ENCODE measurements at places on chromosomes 2 and 18.

DNA sequence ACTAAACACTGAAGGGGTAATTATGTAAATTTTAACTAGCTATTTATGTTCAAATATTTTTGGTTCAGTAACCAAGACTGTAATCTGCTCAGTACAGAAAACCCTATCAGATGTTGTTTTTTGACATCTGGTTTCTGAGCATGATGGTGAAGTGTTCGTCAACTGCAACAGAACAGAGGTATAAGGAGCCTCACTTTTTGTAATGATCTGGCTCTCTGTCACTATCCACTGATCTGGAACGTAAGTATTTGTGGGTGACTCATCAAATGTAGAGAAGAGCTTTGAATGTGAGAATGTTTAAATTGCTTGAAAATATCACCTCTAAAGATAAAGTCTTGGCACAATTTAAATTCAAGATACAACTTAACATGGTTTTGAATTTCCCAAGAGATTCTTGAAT lies 213.6 kb upstream of the FAM98A start:
- peak; percentile 48 for DNase-seq

DNA sequence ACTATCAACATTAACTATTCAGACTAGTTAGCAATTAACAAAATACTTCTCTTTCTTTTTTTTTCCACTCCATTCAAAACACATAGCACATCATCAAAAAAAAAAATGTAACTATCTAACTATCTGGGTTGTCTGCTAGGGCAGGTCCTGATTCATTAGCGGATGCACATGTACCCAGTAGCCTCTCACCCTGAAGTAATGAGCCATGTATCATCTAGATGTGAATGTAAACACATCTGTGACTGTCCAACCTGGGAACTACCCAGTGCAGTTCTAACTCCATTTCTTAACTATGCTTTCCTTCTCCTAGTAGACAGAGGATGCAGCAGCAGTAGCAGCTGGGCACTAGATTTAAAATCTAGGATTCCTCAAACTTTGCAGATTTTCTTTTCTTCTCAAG lies 183.1 kb upstream of the PIK3C3 start:
- no peak for DNase-seq

DNA sequence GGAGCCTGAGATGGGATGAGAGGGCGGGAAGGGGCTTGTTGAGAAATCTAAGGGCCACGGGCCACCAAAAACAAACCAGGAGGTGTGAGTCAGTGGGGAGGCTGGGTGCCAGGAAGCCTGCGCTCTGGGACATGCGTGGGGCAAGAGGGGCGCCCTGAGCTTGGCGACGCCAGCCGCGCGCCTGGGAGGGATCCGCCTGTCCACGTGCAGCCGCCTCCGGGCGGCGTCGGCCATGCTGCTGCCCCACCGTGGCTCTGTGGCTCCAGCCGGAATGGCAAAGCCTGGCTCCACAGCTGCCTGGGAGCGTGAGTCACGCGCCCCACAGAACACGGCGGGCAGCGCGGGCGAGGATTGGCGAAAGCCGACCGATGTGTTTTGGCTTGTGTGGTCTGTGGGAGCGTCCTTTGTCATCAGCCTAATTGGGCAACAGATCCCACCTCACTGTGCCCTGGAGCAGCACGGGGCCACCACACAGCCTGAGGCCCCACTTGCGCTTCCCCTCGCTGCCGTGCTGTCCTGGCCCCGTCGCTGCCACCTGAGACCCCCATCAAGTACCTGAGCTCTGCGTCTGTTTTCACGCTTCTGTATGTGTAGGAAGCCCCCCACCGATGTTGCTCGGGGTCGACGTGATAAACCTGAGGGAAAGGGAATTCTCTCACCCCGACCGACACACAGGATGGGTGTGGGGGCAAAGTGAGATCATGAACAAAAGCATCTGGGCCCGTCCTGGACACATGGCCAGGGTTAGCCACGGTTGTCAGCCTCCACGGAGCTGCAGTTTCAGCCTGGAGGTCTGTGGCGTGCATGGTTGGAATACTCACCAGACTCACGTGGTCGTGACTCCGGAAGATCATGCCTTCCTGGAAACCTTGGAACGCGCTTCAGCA lies 80.5 kb downstream of the NFATC1 start:
- peak; percentile 68 for DNase-seq

GRCh38 chr2:172978063-172978383 lies 97.6 kb upstream of the MAP3K20 start:
- DNase-seq: no peak

GRCh38 chr2:74707837-74708236 lies 53.8 kb downstream of the SEMA4F start:
- DNase-seq: no peak

DNA sequence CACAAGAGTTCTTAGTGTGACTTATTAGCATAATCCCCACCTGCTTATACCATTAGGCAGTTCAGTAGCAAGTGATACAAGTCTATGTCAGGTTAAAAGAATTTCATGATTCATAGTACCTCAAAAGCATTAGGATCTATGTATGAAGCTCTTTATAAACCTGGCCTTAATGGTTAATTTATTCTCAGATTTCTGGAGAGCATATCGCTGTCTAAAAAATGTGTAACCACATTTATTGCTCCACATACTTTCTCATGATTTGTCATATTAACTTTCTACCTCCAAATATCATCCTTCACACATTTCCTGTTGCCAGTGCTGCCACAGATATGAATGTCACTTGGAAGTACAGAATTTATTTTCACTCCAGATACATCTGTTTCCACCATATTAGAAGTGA lies 332.8 kb upstream of the MAP2 start:
- DNase-seq: no peak

GRCh38 chr2:96091711-96092572 lies 24.4 kb downstream of the ADRA2B start:
- no peak for DNase-seq

DNA sequence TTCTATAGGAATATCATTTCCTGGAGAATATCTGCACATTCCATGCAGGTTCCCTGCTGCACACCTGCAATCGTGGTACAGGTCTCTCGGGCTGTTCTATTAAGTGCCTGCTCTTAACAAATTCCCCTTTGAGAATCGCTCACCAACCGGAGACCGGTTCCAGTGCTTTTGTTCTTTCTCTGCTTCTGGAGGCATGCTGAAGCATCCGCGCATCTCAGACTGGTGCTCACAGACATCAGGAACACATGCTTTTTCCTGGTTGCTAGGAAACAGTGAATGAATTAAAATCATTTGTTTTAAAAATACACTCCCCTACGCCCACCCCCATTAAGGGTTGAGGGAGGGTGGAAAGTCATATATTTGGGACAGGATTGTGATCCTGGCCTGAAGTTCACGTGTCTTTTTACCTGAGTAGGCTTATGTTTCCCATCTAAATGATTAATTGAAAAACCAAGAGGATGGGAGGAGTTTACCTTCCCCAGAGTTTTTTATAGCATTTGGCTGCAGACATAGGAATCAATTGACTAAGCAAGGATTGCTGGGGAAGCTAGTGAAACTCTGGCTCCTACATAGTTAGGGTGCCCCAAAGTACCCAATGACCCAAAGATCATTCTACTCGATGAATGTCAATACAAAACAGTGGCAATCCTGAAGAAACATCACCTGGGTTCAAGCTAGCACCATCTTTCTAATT lies at the start of gene C2orf80:
TSS of gene C2orf80 (minus strand) at position 221 of the 694 bp plus-strand sequence. CDS start 3,044 bp downstream, outside the sequence.
- DNase-seq: no peak

DNA sequence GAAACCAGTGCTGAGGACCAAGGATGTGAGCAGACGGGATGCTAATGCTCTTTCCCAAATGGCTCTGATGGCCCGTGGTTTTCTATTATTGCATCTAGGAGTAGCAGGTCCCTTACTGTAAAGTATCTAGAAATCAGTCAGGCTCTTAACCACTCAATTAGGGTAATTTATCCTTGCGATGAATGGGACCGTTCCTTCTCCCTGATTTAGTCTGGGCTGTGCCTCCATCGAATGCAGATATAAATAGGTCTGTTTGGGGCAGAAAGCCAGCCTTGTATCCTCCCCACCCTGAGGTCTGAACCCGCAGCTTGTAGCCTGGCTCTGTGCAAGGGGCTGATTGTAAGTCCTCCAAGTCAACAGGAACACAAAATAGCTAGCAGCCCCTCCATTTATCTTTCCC lies 9.5 kb upstream of the SMARCAL1 start:
- no peak for DNase-seq

- DNase-seq: peak; percentile 79
Measured at GRCh38 chr2:11899264-11899818, 152.9 kb downstream of the LPIN1 start.

GRCh38 chr18:65721619-65722018 lies 29.2 kb upstream of the CDH7 start:
- no peak for DNase-seq

DNA sequence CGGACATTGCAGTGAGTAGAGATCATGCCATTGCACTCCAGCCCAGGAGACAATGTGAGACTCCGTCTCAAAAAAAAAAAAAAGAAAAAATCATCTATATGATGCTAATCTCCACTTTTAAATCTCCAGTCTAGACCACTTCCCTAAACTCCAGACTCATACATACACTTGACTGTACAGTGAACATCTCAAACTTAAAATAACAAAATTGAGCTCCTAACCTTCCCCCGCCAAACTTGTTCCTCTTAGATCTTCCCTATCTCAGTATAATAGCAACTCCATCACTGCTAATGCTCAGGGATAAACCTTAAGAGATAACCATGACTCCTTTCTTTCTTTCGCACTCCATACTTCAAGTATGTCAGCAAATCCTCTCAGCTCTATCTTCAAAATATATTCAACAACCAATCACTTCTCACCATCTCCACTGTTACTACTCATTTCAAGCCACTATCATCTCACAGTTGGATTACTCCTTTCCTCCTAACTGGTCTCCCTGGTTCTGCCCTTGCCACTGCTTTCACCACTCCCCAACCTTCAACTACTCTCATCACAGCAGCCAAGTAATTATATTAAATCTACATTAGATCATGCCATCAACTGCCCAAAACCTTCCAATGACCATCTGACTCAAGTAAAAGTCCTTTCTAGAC lies 12.0 kb downstream of the MEMO1 start:
- no peak for DNase-seq

DNA sequence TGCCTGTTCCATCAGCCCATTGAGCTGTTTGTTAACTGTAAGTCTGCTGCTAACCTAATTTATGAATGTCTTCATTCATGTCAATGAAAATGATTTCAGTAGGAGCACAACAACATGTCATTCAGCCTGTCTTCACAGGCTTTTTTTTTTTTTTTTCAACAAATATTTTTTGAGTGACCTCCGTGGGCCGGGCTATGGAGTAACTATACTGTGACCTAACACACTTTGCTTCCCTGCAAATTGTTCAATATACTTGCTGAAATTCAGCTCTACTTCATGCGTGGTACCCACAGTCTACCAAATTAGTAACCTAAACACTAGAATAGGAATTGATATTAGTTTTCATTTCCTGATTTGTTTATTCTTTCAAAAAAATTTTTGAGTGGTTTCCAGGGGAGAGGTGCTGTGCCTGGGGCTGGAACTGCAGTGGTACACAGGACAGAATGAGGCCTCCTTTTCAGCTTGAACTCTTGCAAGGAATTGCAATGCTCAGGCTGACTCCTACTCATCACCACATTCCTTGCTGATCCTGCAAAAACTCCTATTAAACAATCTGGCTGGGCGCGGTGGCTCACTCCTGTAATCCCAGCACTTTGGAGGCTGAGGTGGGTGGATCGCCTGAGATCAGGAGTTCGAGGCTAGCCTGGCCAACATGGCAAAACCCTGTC lies 87.1 kb downstream of the CDH20 start:
- no peak for DNase-seq

DNA sequence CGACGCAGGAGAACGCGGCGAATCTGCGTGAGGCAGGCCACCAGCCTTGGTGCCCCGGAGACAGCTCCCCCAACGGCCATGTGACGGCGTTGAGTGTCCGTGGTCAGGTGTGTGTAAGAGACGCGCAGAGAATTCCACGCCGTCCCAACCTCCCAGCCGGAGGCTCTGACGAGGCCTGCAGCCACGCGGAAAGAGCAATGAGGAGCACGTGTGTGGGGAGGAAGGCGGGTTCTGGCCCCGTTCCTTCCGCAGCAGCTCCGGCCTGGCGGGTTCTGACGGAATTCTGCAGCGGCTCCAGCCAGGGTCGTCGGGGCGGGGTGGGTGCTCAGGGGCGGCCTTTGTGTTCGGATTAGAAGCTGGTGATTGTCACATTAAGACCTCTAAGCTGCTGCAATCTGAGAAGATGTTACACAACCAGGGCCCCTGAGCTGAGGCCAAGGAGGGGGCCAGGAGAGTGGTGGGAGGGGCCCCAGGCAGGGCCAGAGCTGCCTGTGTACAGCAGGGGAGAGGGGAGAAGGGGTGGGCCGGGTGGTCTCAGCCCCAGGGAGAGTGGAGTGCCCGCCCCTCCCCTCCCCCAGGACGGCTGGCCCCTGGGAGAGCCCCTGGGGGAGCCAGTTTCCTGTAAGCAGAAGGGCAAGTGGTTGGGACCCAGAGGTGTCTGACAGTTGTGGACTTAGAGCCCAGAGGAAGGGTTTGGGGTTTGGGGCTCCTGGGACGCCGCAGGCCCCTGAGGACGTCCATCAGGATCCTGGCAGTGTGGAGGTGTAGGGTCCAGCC lies 5.1 kb upstream of the GAL3ST2 start:
- DNase-seq: no peak

DNA sequence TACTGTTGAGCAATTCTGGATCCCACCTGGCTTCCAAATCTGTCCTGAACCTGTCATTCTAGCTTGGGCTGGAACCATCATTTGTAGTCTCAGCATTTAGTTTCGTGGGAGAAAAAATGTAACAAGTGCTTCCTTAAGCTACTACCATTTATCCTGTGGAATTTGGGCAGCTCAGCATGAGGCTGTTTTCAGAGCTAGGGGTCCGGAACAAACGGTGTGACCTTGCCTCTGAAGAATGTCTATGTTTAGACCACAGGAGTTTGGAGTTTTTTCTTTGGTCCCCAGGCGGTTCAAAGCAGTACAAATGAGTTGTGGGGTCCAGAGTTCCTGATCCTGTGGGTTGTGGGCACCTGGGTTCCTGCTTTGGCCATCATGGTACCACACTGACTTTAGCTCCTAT lies 59.1 kb upstream of the TMEM178A start:
- no peak for DNase-seq

DNA sequence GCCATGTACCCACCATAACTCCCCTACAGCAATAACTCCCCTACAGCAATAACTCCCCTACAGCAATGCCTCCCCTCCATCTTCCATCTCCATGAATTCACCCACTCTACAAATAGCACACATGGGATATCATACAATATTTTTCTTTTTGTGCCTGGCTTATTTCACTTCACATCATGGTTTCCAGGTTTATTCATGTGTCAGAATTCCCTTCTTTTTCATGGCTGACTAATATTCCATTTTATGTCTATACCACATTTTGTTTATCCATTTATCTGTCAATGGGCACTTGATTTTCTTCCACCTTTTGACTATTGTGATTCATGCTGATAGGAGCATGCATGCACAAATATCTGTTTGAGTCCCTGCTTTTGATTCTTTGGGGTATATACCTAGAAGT lies 178.3 kb downstream of the SMAD7 start:
- DNase-seq: no peak

DNA sequence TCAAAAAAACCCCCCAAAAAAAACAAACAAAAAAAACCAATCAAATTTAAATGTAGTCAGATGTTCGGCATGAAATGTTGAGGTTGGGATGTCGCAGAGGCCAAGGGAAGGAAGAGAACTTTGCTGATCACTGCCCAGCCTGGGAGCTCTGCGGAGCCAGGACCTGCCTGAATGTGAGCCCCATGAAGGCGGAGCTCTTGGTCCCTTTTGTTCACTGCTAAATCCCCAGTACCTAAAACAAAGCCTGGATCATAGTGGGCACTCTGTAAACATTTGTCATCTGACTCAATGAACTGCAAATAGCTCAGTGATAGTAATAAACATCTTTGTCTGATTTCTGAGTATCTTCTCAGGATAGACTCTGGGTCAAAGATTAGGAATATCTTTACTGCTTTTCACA lies 64.0 kb downstream of the NGEF start:
- DNase-seq: no peak

- DNase-seq: no peak
Measured at GRCh38 chr2:239381709-239382134, 19.1 kb downstream of the HDAC4 start.

All from RPMI7951 (cell line).